Ureter (tissue), 1 donor: ENCODE measurements at places on chromosomes 1 and 21. TPM values are rescaled to one million over a fixed set of nuclear protein-coding genes. Genes with fewer than 3 reads are reported as not detected.
A peak's percentile ranks its signal among the peaks of the same experiment; 100 is the strongest.

DNA sequence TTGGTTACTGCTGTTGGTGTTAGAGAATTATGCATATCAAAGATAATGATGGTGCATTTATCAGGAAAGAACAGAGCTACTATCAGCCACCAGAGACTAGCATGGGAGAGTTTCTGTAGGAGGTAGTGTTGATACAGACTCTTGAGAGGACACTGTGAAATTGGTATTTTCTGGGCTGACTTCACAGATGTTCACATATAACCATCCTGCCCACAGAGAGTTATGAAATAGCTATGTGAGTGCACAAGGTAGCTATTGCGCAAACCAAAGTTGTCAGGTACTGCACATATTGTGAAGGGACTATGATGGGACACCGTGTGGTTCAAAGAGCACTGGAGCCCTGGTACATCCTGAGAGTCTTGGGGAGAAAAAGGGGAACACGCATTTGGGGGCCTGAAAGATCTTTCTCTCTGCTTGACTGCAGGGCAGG is 1.4 kb upstream of the TLCD4 start:
- no peak for DNase-seq

DNA sequence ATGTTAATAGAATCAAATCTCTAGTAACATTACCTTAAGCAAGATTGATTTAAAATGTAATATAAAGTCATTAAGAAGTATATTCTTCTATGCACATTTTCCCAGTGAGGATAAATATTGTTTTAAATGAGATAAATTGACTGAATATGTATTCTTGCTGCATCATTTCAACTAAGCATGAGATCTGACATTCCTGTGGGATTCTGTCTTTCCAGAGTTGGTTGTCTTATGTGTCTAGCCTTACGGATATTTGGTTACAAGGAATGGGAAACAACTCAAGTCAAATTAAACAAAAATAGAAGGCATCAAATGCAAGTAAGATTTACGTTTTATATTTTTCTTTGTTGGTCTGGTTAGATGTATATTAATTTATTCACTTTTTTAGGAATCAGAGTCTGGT is 287.5 kb downstream of the PTGER3 start:
- no peak for DNase-seq

The ALX3 gene
- not detected for total RNA-seq

DNA sequence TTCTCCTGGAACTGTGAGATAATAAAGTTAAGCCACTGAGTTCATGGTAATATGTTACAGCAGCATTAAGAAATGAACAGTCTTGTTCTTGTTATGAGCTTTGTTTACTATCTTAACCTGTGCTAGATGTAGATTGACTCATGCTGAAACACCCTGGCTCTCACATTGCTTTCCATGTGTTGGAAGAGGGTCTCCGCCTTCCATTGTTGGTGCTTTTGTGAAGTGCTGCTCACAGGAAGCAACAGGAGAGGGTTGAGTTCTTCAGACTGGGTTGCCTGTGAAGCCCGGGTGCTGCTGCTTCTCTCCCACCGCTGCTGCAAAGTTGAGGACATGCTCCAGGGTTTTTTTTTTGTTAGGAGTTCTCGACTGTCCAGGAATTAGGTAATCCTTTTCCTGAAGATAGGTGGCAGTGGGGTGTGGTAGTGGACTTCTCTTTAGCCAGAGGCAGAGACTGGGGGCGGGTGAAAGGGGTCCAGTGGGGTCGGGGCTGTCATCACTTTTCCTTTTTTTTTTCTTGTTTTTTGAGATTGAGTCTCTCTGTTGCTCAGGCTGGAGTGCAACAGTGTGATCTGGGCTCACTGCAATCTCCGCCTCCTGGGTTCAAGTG is 28.7 kb upstream of the HMGN1 start:
- no peak for DNase-seq

GRCh38 chr1:182575540-182576149 is 13.4 kb downstream of the RNASEL start:
- no peak for DNase-seq

GRCh38 chr1:4485398-4485797 is 169.0 kb upstream of the AJAP1 start:
- DNase-seq = no peak

DNA sequence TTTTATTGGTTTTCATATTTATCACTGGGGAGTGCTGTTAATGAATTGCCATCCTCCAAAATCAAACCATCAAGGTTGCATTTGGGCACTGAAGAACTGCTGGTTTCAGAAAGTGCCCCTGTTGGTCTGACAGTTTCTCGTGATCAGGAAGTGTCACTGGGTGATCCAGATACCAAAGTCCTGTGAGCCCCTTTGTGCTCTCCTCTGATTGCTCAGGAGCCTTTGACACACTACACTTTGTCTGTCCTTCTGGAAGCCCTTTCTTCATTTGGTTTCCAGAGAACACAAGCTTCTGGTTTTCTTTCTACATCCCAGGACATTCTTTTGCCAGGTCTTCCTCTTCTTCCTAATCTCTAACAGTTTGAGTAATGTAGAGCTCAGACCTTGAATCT is 165.8 kb upstream of the PROX1 start:
- DNase-seq = no peak

GRCh38 chr21:39010629-39011404 is 172.4 kb downstream of the PSMG1 start:
- no peak for DNase-seq

- DNase-seq = no peak
Observed at GRCh38 chr1:35390600-35391494, 122.3 kb downstream of the ZMYM4 start.

DNA sequence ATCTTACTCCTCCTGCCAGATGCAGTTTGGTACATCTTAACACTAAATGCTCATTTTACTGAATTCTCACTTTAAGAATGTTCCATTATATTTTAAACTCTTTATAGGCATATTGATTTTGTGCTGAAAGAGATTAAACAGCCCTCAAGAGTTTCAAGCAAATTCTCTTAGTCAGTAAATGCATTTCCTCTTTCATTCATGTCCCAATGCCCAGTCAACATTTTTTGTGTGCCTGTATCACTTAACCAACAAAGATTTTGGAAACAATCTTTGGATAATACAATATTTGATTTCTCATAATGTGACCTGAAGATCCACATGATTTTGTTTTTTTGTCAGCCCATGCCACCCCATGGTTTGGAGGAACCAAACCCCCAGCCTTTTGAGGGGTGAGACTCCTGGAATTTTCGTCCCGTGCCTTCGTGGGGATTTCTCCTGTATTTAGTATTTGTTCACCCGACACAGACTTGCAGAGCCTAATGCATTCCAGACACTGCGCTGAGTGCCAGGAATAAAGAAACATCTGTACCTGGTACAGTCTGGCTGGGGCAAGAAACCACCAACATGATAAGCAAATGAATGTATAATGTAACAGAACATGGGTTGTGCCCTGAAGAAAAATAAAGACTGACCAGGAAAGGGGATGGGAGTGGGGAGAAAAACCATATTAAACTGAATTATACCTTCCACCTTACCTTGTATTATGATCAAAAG is 47.1 kb upstream of the ETS2 start:
- no peak for DNase-seq

DNA sequence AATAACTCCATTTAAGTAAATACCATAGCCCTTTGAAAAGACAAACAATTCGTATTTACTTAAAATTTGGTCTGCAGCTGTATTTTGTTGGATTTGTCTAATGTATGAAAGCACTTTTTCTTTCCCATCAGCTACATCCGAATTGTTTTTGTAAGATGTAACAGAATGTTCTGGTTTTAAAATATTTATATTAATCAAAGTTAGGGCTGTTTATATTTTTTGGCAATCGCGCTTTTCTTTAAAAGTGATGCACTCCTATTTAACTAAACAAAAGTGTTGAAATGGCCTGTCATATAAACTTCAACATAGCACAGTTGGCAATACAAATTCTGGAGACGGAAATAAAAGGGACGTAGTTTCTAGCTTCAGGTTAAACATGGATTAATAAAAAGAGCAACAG is 216.3 kb upstream of the ADGRL2 start:
- DNase-seq = no peak

The NCAM2 gene
- total RNA-seq = 3.7 TPM

DNA sequence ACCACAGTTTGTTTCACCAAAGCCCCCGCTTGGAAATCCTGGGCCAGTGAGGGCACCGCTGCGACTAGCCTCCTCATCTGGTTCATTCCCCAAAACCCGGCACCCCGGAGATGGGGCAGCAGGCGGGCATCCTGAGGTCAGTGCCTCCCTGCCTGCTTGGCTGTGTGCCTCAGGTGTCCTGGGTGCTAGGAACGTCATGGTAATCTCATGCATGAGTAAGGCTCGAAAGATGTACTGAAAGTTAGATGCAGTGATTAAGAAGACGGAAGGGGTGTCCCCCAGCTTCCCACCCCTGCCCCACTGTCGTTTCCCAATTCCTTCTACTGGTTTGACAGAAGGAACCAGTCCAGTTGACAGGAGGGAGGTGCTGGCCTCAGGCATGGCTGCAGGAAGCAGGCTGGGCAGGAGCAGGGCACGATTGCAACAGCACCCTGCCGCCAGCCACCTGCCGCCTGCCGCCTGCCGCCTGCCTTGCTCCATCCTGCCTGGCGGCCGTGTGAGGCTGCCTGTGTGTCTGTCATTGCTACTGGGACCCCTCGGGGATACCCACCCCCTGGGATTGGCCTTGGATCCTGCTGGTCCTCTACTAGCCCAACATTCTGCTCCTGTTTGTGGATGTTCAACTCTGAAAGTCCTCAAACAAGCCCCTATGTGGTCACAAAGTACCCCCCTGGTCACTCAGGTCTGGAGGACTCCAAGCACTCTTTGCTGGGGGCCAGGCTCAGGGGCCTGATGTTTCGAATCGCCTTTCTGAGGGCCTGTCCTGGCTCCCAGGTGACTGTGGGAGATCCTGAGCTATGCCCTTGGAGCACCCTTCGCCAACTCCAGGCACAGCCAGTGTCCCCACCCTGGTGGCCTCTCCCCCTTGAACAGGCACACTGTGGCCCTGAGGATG is 73.0 kb upstream of the IFFO2 start:
- peak; percentile 74 for DNase-seq

- DNase-seq = no peak
Observed at GRCh38 chr1:33050221-33051076, 13.8 kb upstream of the AK2 start.

DNA sequence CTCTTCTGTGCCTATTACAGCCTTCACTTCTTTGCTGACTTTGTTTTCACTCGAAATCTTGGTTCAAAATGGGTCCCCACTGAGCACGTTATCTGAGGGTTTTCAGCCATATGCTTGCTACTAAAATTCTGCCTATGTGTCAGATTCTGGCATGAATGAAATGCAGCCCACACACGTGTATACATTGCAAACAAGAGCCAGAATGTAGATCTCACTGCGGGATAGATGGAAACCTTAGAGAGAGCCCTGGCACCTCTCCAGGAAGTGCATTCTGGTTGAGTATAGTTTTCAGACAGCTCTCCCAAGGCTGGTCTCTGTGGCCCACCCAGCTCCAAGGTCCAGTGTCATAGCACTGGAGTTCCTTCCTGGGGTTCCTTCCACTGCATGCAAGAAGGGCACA is 234.7 kb upstream of the GJB5 start:
- no peak for DNase-seq

DNA sequence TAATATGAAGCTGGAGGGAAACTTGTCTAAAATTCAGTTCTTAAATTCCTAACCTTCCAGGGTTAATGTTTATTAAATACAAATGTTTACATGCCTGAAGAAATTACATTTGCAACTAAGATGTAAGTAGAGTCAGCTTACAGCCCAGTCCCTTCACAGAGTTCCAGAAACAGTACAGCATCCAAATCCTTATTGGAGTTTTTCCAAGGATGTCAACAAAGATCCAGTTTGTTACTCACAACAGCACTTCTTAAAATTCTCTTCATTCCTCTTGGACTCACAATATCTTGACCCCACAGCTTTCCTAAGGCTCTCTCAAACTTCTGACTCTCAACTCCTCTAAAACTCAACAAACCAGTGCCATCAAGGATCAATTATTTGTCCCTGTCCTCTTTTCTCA is 50.1 kb upstream of the RWDD3 start:
- DNase-seq = no peak

- no peak for DNase-seq
Observed at GRCh38 chr1:6001992-6002576, 9.9 kb upstream of the NPHP4 start.

- DNase-seq = no peak
Observed at GRCh38 chr1:119773711-119774241, 5.1 kb upstream of the HMGCS2 start.

GRCh38 chr1:145898756-145899155 is 11.1 kb downstream of the ITGA10 start:
- peak; percentile 34 for DNase-seq

DNA sequence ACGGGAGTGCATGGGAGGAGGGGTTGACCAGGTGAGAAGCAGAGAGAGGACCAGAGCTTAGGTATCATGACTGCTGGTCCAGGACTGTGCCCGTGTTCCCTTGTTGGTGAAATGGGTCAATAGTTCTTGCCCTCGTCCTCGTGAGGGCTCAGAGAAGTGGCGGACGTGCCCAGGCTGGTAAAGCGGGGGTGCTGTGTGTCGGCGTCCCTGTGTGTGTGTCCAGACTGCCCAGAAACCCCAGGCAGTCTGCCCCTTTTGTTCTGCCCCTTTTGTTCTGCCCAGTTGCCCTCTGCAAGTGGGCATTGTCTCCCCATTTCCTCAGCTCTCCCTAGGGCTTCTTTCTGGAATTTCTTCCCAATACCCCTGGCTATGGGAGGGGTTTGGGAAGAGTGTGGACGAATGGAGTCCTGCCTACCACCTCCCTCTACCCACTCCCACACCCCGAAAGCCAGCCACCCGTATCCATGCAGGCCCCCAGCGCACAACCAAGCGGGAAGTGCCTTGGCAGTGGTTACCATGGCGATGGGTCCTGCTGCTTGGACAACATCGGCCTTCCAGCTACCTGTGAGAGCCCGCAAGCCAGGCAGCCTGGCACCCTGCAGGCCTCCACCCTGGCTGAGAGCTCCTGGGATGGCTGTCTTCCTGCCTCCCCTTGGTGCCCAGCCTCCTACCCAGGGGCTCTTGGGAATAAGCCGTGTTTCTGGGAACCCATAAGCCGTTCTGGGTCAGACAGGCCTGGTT is 34.7 kb downstream of the ACOT11 start:
- no peak for DNase-seq

The MYCL gene
- 84.3 TPM for total RNA-seq

DNA sequence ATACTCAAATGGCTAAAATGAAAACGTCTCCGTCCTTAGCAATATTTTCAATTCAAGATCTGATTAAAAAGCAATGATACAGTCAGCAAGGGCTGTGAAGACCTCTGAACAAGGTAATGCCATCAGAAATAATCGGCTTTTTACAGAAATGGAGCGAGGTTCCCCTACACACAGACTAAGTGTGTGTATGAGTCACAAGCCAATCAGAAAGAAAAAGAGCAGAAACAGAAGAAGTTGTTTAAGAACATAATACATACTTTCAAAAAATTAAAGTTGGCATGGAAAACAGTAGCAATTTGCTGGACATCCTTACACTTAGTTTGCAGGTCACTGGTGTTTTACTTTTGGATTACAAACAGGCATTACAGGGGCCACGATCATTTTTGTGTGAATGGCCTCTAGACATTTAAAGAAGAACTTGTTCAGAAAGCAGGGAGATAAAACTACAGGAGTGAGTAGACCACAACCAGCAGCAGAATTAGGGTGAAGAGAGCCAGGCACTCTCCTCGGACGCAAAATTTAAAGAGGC is 350.0 kb upstream of the RUNX1 start:
- no peak for DNase-seq

The KRTAP21-2 gene
- not detected for total RNA-seq
